ENCODE measurements at places on chromosomes 13 and 19.

- DNase-seq: no peak
Measured at GRCh38 chr19:31075146-31075655, 274.0 kb downstream of the TSHZ3 start.

DNA sequence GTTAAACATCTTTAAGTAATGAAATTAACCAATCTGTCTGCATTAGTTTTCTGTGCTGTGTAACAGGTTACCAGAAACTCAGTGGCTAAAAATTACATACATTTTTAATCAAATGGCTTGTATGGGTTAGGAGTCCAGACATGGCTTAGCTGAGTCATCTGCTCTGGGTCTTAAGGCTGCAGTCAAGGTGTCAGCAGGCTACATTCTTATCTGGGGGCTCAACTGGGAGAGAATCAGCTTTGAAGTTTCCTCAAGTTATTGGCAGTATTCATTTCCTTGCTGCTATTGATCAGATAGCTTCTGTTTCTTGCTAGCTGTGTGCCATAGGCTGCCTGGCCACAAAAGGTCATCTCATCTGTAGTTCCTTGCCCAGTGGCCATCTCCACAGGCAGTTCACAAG lies 1163.0 kb downstream of the DIAPH3 start:
- no peak for DNase-seq

GRCh38 chr13:48131533-48131932 lies 36.6 kb upstream of the MED4 start:
- no peak for DNase-seq

DNA sequence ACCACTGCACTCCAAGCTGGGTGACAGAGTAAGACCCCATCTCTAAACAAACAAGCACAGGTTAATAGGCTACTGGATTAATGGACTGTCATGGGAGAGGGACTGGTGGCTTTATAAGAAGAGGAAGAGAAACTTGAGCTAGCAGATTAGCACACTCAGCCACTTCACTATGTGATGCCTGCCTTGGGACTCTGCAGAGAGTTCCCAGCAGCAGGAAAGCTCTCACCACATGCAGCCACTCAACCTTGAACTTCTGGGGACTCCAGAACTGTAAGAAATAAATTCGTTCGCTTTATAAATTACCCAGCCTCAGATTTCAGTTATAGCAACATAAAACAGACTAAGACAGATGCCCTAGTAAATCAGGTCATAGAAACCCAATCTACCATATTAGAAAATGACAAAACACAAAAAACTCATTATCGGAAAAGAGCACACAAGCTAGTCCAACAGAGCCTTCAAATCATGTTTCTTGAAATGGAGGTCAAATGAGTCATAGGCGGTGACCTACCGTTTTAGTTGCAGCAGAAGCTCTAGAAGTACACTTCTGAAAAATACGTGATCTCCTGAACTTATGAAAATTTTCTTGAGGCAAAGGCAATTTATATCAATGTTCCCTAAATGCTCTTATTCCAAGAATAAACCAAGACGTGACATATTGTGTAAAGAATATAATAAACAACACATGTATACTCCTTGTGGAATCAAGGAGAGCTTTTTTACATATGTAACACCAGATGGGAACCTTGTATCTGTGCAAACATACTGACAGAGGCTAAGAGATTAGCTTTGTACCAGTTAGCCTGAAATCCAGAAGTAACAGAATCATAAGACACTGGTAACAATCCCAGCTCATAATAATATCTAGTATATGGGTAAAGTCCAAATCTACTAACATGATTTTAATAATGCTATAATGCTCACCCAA lies 340.9 kb upstream of the SGCG start:
- no peak for DNase-seq

GRCh38 chr13:97254816-97255215 lies 32.7 kb downstream of the MBNL2 start:
- DNase-seq: no peak

GRCh38 chr13:92843549-92843948 lies 383.1 kb upstream of the GPC6 start:
- no peak for DNase-seq

DNA sequence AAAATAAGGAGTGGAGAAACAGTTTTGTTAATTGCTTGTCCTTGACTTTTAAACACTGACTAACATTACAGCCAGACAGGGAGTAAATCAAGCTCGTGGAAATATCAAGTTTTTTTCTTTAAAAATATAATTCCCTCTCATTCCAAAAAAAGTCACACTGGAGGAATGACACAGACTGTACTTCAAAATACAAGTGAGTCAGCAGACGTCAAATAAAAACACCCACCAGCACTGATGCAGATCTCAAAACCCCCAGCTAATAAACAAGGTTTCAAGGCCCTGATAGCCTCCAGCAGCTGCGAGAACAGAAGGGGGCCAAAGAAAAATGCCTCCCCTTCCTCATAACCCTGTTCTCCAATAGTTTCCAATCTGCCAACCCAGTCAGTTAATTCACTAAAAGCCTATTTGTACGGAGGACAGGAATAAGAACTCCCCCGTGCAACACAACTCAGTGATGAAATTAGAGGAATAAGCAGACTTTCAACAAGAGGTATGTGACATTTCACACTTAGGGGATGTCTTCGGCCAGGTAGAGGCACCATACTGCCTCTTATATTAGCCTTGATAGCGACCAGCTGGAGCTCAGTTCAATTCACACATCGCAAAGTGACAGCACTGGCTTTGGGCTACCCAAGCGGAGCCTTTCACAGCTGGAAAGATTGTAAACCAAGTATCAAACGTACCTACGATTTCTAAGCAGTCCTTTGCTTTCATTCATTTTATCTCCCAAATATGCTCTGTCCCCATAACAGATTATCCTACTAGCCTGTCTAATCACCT lies 561.0 kb upstream of the KLF12 start:
- DNase-seq: no peak

- DNase-seq: no peak
Measured at GRCh38 chr13:103878891-103879605, 812.8 kb upstream of the SLC10A2 start.

GRCh38 chr13:41648314-41648935 lies 191.1 kb downstream of the RGCC start:
- no peak for DNase-seq

DNA sequence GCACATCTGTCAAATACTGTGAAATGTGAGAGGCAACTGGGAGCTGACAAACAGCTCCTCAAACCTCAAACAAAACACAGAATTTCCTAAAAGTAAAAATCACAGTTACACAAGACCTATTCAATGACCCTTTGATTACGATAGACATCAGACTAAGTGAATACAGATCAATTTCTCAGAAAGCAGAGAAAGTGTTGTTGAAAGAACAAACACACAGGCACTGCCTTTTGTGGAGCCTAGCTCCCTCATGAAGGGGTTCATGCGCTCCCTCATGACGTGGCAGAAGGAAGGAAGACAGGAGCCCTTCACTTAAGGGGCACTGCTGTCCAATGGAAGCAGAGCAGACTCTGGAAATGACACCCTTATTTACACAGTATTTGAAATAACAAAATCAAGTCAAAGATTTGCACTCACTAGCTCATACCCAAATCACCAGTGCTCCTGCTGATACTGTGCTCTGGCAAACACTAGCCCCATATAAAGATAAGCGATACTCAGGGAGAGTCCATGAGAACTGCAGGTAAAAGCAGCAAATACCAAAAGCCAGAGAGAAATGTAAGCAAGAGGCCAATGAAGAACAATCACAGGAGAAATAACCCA lies 144.9 kb downstream of the KLF12 start:
- DNase-seq: no peak

DNA sequence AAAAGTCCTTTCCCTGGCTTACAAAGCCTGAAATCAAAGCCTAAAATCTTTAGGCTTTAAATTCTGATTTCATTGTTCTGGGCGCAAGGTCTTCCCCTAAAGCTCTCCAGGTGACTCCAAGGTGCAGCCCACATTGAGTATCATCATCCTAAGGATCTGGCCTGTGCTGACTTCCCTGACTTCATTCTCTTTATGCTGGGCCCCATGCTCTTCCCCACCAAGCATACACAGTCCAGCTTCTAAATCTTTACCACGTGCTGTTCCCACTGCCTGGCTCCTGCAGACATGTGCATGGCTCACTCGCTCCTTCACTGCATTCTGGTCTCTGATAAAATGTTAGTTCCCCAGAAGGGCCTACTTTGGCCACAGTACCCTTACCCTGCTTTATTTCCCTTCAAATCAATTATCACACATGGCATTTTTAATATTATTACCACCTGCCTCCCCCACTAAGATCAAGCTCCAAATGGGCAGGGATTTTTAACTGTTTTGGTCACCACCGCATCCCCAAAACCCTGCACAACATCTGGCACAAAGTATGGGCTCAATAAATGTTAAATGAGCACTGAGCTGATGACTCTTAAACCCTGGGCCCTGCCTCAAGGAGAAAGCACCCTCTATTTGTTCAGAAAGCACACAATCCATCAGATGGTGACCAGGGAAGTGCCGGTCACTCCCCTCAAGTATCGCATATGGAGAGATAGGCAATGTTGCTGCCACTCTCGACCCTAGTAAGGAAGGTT lies 3.3 kb downstream of the FBL start:
- DNase-seq: no peak

GRCh38 chr19:36093146-36093662 lies 17.7 kb upstream of the OVOL3 start:
- DNase-seq: no peak

- peak; percentile 58 for DNase-seq
Measured at GRCh38 chr13:42614436-42615035, 40.6 kb downstream of the TNFSF11 start.

- DNase-seq: no peak
Measured at GRCh38 chr13:91661692-91662490, 263.5 kb downstream of the GPC5 start.

DNA sequence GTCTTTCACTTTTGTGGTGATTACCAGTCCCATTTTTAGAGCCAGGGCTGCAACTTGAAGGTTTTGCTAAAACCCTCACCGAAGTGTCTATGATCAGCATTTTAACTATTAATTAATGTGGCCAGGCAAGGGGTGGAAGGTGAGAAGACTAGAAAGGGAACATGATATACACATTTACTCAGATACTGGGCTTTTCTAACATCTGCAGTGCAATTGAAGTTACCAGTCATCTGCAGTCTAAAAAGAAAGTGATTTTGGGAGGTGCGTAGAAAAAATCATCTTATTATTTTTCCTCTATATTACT lies 481 bp downstream of the ALOX5AP start:
- DNase-seq: peak; percentile 22

GRCh38 chr19:15048885-15049541 lies at the start of gene CASP14:
Gene CASP14 (plus strand): TSS chr19:15049480. CDS start chr19:15052252, 2,772 bp downstream.
- DNase-seq: no peak

- peak; percentile 44 for DNase-seq
Measured at GRCh38 chr19:10510301-10510802, 6.9 kb downstream of the S1PR5 start.

Measured in OCI-LY7 (cell line).